Activated T-cell treated with anti-CD3 and anti-CD28 coated beads for 1 hour (primary cell): ENCODE measurements at places on chromosomes 12 and 14.

DNA sequence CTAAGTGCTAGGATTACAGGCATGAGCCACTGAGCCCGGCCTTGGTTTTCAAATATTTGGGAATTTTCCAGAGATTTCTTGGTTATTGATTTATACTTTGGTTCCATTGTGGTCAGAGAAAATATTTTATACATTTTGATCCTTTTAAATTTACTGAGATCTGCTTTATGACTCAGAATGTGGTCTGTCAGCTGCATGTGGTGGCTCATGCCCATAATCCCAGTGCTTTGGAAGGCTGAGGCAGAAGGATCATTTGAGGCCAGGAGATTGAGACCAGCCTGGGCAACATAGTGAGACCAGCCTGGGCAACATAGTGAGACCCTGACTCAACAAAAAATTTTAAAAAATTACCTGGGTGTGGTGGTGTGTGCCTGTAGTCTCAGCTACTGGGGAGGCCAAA lies 49.8 kb downstream of the ADCK1 start:
- DNase-seq: no peak

DNA sequence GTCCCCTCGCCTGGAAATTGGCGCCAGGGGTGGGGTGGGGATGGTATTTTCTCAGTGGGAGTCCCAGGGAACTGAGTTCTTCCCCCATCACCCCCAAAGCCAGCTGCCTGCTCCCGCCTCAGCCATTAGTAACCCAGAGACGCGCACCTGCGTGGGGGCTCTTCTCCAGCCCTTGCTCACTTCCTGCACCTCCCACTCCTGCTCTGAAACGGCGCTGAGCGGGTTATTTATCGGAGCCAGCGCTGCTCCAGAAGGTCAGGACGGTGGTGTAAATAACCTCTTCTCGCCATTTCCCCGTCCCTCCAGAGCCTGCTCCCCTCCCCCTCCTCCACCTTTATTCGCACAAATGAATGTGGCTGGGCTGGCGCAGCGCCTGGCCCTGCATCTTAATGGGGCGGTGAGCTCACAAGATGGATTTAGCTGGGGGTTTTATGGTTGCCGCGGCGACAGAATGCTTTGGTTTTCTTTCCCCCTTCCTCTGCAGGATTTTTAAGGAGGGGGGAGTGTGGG lies 12.2 kb downstream of the GPR84 start:
- no peak for DNase-seq

- DNase-seq: no peak
Measured at GRCh38 chr14:58119381-58119780, 32.6 kb downstream of the ARMH4 start.

- DNase-seq: no peak
Measured at GRCh38 chr12:32305163-32305562, 94.2 kb upstream of the FGD4 start.
